ENCODE measurements at places on chromosomes 2 and 18.

- DNase-seq, result no peak
Observed at GRCh38 chr18:70398076-70398475, 109.2 kb downstream of the SOCS6 start.

- DNase-seq, result peak; percentile 73
Observed at GRCh38 chr18:48022531-48023329, 92.3 kb upstream of the SMAD2 start.

GRCh38 chr2:70188460-70188859 lies 2.4 kb downstream of the C2orf42 start:
- DNase-seq, result no peak

- no peak for DNase-seq
Observed at GRCh38 chr18:11925800-11926481, 17.8 kb upstream of the MPPE1 start.

- DNase-seq, result no peak
Observed at GRCh38 chr18:9135081-9135911, 1.3 kb upstream of the ANKRD12 start.

- DNase-seq, result no peak
Observed at GRCh38 chr2:81648806-81649205, 1344.3 kb upstream of the LRRTM1 start.

GRCh38 chr18:79626905-79627749 lies 52.5 kb upstream of the CTDP1 start:
- no peak for DNase-seq

GRCh38 chr2:224608104-224608503 lies 22.9 kb upstream of the CUL3 start:
- no peak for DNase-seq

- no peak for DNase-seq
Observed at GRCh38 chr2:39779927-39780326, 869 bp upstream of the THUMPD2 start.

- DNase-seq, result no peak
Observed at GRCh38 chr18:58911241-58911640, 46.6 kb downstream of the ZNF532 start.

GRCh38 chr2:11342551-11343367 lies 1.7 kb downstream of the ROCK2 start:
- no peak for DNase-seq

GRCh38 chr2:157559061-157559460 lies 69.6 kb downstream of the ACVR1C start:
- DNase-seq, result no peak

DNA sequence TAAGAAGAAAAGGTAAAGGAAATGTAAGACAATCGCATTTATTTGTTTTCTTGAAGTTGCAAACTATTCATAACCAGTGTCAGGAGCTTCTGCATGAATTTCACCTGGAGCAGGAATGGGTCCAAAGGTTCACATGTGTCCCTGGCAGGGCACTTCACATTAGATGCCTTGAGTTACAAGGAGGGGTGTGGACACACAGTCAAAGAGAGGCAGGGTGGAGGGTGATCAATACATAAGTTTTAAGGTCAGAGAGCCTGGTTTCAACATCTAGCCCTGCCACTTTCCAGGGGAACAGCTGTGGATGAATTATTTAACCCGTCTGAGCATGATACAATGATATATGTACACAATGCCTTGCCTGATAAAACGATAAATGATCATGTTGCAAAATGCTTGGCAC lies 321.4 kb downstream of the CYP26B1 start:
- no peak for DNase-seq

DNA sequence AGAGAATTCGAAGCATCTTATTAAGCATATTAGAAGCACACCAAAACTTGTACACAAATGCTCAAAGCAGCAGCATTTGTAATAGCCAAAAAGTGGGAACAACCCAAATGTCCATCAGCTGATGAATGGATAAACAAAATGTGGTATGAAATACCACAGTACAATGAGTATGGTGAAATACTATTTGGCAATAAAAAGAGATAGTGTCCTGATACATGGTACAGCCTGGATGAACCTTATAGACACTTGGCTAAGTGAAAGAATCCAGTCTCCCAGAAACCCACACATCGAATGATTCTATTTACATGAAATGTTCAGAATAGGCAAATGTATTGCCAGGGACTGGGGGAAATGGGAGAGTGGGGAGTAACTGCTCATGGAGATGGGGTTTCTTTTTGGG lies 3.0 kb downstream of the SPATA3 start:
- DNase-seq, result no peak

GRCh38 chr2:71536226-71536671 lies 82.9 kb downstream of the DYSF start:
- DNase-seq, result no peak

- no peak for DNase-seq
Observed at GRCh38 chr2:95354925-95355324, 47.6 kb upstream of the FAHD2A start.

DNA sequence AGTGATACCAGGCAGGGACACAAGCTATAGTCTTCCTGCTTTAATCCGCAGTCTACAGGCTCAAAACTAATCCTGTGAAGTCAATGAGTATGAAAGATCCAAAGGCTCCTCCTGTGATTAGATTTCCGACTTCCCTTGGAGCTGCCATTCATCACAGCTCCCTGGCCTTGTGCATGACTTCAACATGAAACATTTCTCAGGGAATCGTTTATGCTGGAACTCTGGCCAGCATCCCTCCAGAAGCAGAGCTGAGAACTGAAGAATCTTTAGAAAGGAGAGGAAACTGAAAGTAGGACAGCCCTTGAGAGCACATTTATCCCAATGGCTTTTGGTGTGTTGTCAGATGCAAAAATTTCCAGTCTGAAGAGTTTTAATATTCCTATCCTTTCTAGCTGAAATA lies 84.3 kb upstream of the SESTD1 start:
- no peak for DNase-seq

DNA sequence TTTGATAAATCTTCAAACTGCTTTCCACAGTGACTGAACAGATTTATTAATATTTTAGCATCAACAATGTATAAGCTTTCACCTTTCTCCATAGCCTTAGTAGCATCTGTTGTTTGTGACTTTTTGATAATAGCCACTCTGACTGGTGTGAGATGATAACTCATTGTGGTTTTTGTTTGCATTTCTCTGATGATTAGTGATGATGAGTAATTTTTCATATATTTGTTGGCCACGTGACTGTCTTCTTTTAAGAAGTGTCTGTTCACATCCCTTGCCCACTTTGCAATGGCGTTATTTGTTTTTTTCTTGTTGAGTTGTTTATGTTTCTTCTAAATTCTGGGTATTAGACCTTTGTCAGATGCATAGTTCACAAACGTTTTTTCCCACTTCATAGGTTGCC lies 952.9 kb downstream of the TRIB2 start:
- DNase-seq, result no peak

DNA sequence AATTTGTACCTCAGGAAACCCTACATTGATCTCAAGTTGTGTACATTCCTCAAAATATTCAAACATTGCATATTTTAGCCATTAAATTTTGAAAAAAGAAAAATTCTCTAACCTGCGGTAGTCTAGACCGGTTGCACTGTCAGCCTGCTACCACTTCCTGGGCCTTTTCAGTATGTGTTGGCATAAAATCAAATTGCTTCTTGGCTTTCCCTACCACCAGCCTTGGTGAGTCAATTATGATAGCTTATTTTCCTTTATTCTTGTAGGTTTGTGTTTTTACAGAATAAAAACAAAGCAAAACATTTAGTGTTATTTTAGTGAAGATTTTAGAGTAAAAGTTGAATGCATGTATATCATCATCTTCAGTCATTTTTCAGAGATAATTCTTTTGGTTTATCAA lies 61.2 kb downstream of the FAM171B start:
- no peak for DNase-seq

DNA sequence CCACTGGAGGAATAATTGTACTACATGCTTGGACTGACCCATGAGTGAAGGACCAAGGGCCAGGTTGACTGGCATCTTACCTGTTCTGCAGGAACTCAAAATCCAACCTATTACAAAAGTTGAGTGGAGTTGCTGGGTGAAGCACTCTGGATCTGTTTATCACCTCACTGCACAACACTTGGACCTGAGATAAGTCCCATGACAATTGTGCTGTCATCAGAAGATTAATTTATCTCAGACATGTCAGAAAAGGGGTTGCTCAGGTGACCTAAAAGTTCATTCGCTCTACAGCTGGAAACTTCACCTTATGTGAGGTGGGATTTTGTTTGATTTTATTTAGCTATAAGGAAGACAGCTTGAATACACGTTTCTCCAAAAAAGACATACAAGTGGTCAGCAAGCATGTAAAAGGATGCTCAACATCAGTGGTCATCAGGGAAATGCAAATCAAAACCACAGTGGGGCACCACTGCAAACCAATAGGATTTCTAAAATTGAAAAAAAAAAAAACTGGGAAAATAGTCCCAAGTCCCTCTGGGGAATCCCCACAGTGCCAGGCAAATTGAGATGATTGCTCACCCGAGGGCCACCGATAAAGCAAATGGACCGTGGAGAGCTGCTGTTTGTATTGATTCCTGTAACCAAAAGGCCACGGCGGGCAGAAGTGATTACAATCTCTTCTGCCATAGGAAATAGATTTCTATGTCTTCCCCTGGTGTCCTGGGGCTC lies 65.8 kb upstream of the SLC35F5 start:
- no peak for DNase-seq

- peak; percentile 57 for DNase-seq
Observed at GRCh38 chr2:27085673-27086089, 891 bp upstream of the KHK start.

DNA sequence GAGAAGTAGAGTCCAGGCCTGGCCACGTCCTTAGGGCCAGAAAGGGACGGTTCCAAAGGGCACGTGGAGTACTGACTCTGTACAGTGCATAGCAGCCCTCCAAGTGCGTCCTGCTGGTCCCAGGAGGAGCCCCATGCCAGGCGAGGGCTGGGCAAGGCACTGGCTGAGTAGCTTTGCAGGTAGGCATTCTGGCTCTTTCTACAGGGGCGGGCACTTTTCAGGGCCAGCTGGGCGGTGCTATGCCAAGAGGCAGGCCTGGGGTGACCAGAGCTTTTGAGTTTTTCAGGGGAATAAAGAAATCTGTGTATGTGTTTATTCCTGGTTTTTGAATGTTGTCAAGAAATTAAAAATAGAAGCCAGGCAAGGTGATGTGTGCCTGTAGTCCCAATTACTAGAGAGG lies 15.4 kb upstream of the GLI2 start:
- DNase-seq, result no peak

DNA sequence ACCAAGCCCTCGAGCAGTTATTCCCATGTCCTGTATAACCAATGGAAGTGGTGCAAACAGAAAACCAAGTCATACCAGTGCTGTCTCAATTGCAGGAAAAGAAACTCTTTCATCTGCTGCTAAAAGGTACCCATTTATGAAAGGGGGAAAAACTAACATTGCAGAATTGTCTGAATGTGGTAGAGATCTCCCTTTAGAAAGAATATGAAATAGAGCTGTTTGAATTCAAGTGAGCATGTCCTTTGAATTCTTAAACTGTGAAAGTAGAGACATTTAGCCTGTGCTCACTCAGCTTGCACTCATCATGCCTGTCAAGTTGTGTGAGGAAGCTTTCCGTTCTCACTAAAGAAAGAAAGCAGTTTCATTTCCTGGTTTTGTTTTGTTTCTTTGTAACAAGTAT lies 87.4 kb downstream of the EML4 start:
- DNase-seq, result no peak

- no peak for DNase-seq
Observed at GRCh38 chr2:50879457-50879856, 152.5 kb downstream of the NRXN1 start.

DNA sequence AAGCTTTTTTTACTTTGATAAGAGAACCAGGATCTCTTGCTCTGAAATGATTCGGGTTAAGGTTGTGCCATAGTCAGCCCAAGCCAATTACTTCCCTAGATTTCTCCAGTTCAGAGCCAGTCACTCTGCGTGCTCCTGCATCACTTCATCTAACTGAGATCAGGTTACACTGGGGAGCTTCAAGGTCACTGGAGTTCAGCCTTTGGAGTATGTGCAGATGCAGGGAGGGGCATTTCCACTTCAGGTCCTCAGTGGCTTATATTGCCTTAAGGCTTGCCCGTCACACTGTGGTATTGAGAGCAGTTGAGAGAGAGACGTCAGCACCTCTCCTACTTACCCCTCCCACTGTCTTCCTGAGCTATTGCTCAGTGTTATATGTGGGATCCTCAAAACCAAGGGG lies 317.8 kb downstream of the EPHA4 start:
- peak; percentile 15 for DNase-seq

GRCh38 chr2:207066791-207067460 lies 98.8 kb downstream of the KLF7 start:
- DNase-seq, result no peak

- DNase-seq, result no peak
Observed at GRCh38 chr2:47058003-47058931, 96.8 kb downstream of the STPG4 start.

DNA sequence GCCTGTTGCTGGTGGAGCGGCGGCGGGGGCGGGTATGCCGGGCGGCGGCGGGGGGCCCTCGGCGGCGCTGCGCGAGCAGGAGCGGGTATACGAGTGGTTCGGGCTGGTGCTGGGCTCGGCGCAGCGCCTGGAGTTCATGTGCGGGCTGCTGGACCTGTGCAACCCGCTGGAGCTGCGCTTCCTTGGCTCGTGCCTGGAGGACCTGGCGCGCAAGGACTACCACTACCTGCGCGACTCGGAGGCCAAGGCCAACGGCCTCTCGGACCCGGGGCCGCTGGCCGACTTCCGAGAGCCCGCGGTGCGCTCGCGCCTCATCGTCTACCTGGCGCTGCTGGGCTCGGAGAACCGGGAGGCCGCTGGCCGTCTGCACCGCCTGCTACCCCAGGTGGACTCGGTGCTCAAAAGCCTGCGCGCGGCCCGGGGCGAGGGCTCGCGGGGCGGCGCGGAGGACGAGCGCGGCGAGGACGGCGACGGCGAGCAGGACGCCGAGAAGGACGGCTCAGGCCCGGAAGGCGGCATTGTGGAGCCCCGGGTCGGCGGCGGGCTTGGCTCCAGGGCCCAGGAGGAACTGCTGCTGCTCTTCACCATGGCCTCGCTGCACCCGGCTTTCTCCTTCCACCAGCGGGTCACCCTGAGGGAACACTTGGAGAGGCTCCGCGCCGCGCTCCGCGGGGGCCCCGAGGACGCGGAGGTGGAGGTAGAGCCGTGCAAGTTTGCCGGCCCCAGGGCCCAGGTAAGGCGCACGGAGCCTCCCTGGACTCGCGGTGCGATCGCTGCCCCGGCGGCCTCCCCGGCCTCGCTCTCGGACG lies 1.0 kb downstream of the ZCCHC2 start:
- DNase-seq, result peak; percentile 24

Data from iPS-NIHi11 (cell line).